Tibial nerve (tissue), 4 donors: ENCODE measurements at places on chromosomes 1 and 21. TPM values are rescaled to one million over a fixed set of nuclear protein-coding genes. Genes with fewer than 3 reads are reported as not detected.

CSDE1 gene
- 846 TPM for total RNA-seq

CSF3R gene
- 12.5 TPM for total RNA-seq

DNA sequence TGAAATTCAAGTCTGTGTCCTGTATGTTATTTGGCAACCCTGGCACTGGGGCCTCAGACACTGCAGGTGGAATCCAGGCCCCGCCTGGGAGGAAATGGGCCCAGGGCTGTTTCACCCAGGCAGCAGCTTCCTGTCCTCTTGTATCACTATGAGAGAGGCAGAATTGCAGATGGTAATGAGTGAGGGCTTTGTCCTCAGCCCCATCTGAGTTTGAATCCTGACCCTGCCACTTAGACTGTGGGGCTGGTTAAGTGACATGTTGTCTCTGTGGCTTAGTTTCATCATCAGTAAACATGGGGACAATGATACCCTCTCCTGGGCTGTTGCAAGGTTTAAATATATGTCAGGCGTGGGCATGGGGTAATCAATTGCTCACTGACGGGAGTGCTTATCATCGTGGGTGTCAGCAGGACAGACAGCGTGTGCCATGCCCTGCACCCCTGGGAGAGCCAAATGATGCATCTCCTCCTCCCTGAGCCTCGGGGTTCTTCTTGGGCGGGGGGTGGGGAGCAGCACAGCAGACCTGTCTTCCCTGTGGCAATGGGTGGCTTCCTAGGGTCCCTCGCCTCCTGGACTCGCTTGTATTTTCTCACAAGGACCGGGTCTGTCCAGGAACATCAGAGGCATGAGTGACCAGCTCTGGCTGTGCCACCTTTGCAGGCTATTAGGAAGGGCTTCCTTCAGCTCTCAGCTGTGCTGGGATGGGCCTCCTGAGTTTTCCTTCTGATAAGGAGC lies 42.1 kb downstream of the ARHGEF10L start:
- DNase-seq, result no peak

UBXN10 gene
- total RNA-seq, result 0.84 TPM

GRCh38 chr1:208240662-208241355 lies 3.4 kb downstream of the PLXNA2 start:
- DNase-seq, result no peak

DNA sequence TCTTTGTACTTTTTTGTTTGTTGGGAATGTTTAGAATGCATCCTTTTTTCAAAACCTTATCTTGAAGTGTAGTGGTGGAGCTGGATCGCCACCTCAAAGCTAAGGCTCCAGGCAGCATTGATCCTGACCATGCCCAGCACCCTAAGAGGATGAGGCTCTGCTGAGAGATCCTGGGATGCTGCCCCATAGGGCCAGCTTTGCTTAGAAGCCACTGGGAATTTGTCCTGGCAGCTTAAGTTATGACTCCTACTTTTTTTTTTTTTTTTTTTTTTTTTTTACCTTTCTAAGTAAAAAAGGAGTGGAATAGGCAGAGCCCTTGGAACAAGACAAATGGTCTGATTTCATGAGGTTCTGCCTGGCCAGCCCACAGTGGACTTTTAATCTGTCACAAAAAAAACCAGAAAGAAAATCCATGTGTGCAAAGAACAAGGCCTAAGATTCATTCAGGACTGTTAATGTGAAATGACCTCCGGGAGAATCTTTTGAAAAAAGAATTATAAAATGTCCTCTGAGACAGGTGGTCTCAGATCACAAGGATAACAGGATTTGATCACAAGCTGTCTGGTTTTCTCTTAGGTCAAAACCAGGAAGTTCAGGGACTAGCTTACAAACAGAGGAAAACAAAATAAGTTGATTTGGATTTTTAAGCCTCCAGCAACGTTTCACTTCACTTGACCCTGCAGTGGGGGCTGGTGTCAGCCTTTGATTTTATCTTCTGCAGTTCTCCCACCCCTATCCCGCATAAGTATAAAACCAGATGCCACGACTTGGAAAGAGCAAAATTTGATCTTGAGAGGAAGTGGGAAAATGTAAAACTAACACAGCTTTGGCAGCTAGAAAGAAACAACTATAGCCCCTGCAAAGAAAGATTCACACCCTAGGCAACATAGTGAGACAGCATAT lies 25.9 kb upstream of the RAP1A start:
- no peak for DNase-seq
